ENCODE measurements at places on chromosomes 16 and 17. TPM values are rescaled to one million over a fixed set of nuclear protein-coding genes. Genes with fewer than 3 reads are reported as not detected.

Gene TLCD3B
- 0.32 TPM for total RNA-seq

Gene PRDM7
- total RNA-seq = not detected

Gene IFT20
- 55.3 TPM for total RNA-seq

Gene TNFRSF13B
- not detected for total RNA-seq

Gene CCDC57
- total RNA-seq = 50.8 TPM

Gene KCTD19
- total RNA-seq = 0.39 TPM

Gene PCTP
- total RNA-seq = 7.7 TPM

Gene ZNF423
- 26.5 TPM for total RNA-seq

Gene HASPIN
- 1.9 TPM for total RNA-seq

Gene CASKIN2
- total RNA-seq = 32.6 TPM

Gene MNT
- 30.4 TPM for total RNA-seq

Gene C1QTNF8
- not detected for total RNA-seq

Gene ARHGAP27
- 0.99 TPM for total RNA-seq

Gene AKTIP
- total RNA-seq = 27.3 TPM

Gene CPNE7
- 19.7 TPM for total RNA-seq

Gene PRKCB
- not detected for total RNA-seq

Gene FBXW10B
- total RNA-seq = not detected

Gene SLC16A13
- 7.9 TPM for total RNA-seq

Gene CBX2
- total RNA-seq = 9.9 TPM

Gene HBA2
- total RNA-seq = not detected

Gene SMIM22
- not detected for total RNA-seq

Gene MT1G
- not detected for total RNA-seq

Gene TMEM88
- total RNA-seq = 3.4 TPM

Gene MMP28
- total RNA-seq = 0.75 TPM

Gene ZNF771
- total RNA-seq = 12.7 TPM

Gene PIPOX
- 1.1 TPM for total RNA-seq

Gene VAMP2
- 70.0 TPM for total RNA-seq

Gene NPIPA3
- not detected for total RNA-seq

Gene SPATA22
- not detected for total RNA-seq

Gene PLA2G10
- total RNA-seq = not detected

Gene CCL16
- total RNA-seq = not detected

Gene RGS9
- total RNA-seq = 4.0 TPM

Gene ALOX15B
- not detected for total RNA-seq

Gene GSPT1
- total RNA-seq = 91.3 TPM

Gene CCL14
- total RNA-seq = not detected

Gene KRTAP4-4
- total RNA-seq = not detected

Gene HOXB13
- total RNA-seq = not detected
